ENCODE measurements at places on chromosomes 1 and 21.

DNA sequence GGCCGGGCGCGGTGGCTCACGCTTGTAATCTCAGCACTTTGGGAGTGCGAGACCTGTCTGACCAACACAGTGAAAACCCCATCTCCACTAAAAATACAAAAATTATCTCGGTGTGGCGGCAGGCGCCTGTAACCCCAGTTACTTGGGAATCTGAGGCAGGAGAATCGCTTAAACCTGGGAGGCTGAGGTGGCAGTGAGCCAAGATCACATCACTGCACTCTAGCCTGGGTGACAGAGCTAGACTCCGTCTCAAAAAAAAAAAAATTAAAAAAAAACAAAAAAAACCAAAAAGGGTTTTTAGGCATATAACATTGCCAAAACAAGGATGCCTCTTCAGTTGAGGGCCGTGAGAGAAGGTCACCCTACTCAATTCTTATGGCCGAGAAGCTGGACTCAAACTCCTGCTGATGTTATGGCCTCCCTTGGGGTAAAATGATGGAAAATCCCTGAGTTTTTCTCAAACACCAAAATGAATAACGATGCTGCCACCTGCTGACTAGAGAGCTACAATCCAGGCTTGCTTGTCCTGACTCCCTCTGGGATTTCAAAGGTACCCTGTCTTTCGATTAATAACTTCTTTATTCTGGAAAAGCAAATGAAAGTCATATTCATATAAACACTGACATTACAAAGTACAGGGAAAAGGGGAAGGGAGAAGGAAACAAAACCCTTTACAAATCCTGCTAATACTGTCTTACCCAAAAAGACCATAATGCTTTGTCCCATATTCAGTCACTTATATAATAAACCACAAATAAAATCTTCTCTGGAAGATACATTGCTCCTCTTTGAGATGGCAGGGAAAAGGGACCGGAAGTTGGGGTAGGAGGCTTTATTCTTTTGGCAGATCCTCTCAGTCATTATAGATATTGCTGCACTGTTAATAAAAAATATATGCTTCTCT, 10.7 kb downstream of the RAB42 start:
- DNase-seq, result no peak

GRCh38 chr1:5980314-5981008, 11.8 kb downstream of the NPHP4 start:
- DNase-seq, result peak; percentile 42

DNA sequence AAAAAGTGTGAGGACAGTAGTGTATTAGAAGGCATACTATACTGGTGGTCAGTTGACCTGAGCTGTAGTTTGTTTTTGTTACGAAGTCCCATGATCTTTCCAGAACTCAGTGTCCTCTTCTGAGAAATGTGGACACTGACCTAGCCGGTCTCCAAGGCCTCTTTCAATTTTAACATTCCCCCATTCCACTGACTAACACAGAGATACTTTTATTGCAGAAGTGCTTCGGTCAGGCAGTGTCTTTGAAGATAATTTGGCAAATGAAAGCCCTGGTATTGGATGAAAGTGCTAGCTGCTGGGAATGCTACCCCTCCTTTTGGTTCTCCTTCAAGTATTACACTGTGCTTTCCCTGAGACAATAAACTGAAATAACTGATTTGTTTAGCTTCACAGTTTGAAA, 89.4 kb downstream of the LMO4 start:
- DNase-seq, result no peak

DNA sequence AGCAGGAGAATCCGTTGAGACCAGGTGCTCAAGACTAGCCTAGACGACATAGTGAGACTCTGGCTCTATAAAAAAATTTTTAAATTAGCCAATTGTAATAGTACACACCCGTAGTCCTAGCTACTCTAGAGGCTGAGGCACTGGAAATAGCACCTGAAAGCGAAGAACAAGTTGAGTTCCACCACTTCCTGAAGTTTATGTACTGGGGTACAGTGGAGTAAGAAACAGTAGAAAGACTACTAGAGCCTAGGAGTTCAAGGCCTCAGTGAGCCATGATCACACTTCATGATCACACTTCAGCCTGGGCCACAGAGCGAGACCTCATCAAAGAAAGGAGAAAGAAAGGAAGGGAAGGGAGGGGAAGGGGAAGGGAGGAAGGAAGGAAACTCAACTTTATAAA, 19.8 kb downstream of the RSBN1 start:
- no peak for DNase-seq

- no peak for DNase-seq
Measured at GRCh38 chr21:28066076-28066475, 926.6 kb downstream of the LTN1 start.

DNA sequence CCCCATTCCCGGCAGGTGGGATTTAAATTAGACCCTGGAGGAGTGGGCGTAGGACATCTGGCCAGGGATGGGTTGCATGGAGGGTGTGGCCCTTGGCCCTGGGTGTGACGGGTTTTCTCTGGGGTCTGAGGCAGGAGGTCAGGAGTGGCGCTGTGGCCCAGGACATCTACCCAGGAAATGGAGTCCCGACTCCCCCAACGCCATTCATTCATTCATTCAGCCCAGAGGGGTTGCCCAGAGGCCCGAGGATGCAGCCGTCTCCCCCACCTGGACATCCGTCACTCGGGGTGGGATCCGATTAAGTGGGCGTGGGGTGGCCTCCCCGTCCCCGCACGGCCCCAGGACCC, 663 bp downstream of the ATP13A2 start:
- DNase-seq, result no peak

DNA sequence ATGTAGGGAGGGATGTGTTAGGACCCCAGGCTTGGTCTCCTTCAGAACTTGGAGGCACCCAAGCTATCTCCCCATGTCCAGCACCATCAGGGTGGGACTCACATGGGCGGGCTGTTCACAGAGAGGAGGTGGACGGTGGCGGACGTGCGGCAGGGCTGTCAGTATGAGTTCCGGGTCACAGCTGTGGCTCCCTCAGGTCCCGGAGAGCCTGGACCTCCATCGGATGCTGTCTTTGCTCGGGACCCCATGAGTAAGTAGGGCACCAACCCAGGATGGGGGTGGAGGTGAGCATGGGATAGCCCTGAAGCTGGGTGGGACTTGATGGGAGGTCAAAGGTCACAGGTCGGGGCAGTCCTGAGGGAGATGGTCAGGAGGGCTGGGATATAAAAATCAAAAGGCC, 27.8 kb downstream of the IGFN1 start:
- DNase-seq, result no peak

GRCh38 chr1:23039308-23039826, 20.1 kb downstream of the KDM1A start:
- no peak for DNase-seq

DNA sequence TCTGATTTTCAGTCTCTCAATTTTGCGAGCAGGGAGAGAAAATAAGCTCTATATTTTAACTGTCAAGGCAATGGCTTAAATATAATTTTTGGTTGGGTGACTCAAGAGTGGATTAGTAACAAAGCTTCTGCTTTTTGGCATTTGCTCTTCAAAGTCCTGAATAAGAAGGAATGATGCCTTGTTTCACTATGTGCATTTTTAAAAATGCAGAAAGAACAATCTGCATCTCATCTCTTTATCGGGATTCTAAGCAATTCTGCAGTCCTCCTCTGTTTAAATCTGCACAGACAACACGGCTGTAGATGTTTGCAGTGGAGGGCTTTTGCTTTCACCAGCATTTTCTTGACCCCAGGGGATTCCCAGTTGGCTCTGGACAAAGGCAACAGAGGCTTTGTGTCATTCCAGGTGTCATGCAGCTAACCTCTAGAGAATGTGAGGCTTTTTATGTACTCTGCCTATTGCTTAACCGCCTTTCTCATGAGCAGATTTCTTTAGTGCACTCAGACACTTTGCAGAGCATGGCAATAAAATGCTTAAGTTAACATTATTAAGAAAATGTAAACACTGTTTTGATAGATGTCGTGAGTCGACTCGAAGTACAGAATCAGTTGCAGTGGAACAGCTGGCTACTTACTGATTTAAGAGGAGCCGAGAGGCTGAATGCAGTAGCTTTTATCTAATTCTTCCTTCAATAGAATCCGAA, 783.2 kb upstream of the NEGR1 start:
- no peak for DNase-seq

- no peak for DNase-seq
Measured at GRCh38 chr1:78408810-78409209, 82.0 kb upstream of the PTGFR start.

- DNase-seq, result no peak
Measured at GRCh38 chr21:16076465-16076864, 346.7 kb downstream of the USP25 start.

- DNase-seq, result no peak
Measured at GRCh38 chr1:57165546-57165945, 199.7 kb upstream of the C8B start.

DNA sequence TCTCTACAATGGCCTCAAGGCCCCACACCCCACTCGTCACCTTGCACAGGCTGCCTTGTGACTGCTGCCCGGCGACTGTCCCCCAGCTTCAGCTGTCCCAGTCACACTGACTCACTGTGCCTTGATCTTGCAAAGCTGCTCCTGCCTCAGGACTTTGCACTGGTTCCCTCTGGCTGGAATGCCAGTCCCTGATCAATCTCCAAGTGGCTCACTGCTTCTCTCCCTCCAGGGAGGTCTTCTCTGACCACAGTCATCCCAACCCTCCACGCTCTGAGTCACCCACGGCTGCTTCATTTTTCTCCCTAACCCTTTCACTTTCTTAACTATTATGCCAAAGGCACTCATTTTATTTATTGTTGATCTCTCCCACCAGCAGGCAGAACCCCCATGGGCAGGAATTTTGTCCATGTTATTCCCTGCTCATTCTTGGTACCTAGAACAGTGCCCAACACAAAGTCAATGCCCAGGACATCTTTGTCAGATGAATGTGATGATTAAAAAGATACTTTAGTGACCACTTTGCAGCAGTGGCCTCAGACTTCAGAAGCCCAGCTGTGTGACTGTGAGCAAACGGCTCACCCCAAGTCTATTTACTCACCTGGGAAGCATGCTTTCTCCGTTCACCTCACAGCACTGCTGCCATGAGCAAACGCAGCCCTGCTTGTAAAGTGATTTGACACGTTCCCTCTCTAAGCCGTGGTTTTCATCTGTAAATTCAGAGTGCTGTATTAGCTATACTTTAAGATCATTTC, 53.4 kb downstream of the ZBTB18 start:
- peak; percentile 88 for DNase-seq

DNA sequence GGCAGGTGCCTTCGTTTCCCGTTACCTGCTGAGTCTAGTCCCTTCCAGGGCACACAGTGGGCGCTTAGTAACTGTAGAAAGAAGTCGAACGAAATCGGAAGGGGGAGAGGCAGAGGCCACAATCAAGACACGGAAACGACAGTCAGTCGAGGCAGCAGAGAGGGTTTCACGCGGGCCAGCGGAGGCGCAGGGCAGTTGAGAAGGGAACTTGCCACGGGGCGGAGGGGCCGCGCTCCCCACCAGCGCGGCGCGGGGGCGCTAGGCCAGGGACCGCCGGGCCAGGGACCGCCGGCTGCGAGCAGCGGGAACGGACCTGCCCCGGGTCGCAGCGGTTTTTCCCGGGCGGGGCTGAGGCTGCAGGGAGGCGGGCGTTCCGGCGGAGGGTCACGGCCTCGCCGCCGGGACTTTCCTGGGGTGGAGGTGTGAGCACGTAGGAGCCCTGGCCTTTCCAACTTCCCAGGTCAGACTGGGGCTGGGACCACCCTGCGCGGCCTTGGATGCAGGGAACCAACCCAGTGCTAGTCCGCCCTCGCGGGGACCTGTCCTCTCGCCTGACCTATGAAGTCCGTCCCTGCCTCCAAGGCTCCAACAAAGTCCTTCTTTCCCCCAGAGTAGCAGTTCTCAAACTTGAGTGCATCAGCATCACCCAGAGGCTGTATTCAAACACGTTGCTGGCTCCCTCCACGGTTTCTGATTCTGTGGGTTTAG, 150.1 kb upstream of the FGGY start:
- no peak for DNase-seq

DNA sequence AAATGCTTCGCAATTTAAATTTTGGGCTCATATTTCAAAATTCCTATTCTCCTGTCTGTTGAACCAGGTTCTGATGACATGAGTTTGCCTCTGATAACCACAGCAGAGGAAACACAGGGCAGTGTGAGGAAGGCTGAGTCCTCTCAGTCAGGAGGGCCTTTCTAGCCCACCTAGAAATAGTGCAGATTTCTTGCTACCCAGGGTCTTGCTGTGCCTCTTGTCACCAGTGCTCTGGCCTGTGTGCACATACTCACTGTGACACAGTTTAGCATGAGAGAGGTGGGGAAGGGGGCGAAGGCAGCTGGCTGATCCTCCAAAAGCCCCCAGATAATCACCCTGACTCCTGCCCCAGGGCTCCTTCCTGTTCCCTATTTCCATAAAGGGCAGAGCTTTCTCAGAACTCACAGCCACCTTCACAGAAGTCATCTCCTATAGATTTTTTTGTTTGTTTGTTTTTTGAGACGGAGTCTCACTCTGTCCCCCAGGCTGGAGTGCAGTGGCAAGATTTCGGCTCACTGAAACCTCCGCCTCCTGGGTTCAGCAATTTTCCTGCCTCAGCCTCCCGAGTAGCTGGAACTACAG, 23.7 kb downstream of the ERRFI1 start:
- DNase-seq, result no peak

DNA sequence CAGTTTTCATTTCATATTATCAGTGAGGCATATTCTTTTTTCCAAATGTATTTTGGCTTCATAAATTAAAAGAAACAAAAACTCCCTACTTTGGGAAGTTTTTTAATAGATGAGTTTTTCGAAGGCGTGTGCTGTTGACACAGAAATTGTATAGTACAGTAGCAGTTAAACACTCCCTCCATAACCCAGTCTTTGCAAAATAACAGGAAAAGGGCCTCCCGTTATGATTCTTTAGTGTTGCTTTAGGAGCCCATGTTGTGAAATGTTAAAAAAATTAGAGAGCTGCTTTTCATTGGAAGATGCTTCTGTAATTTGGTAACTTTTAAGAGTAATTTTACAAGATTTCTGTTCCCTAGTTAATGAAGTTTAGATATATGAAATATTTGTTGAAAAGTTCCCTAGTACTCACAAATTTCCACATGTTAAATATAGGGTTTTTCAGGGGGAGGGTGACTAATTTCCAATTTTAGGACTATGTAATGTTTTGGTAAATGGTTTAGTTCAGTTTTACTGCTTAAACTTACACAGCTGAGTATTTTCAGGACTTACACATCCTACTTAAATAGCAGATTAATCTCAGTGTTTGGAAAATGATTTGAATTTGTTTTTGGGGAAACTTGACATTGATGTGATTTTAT, 2.0 kb downstream of the CAMSAP2 start:
- DNase-seq, result no peak

DNA sequence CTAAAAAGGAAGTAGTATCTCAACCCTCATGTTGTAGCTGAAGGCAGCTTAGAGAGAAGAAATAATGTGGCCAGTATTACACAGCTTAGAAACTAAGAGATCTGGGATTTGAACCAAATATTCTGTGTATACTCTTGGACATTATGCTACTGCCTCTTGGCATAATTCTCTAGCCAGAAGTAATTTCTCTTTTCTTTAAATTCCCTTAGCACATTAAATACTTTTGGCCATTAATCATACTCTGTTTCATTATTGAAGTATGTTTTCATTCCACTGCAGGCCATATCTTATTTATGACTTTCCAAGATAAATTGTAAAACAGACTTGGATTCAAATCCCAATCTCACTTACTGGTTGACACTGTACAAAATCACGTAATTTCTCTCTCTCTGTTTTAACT, 181.3 kb upstream of the SPAG17 start:
- DNase-seq, result no peak

- DNase-seq, result no peak
Measured at GRCh38 chr1:68696221-68696620, 199.3 kb upstream of the DEPDC1 start.

- no peak for DNase-seq
Measured at GRCh38 chr1:1670866-1671265, 12.1 kb upstream of the CDK11B start.

GRCh38 chr1:200240656-200241055, 169.2 kb downstream of the ZNF281 start:
- no peak for DNase-seq

- no peak for DNase-seq
Measured at GRCh38 chr1:62438163-62438562, 1.3 kb downstream of the USP1 start.

Data from kidney epithelial cell (primary cell).